ENCODE measurements at places on chromosomes 1 and 21. TPM values are rescaled to one million over a fixed set of nuclear protein-coding genes. Genes with fewer than 3 reads are reported as not detected.

DNA sequence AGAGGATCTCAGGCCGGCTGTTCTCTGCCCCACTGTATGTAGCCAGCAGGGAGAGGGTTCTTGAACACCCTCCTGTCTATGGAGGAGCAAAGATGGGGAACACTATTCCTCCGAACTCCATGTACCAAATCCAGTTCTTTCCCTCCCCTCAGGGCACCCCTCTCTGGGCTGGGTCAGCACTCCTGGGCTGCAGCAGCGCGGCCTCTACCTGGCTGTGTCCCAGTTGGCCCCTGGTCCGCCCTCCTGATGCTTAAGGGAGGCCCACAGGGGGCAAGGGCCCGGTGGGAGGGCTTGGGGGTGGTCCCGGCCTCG, 471 bp upstream of the ADPRS start:
- peak overlapping the region; percentile 67 for H3K27ac ChIP-seq
- H3K4me3 ChIP-seq = peak overlapping the region; percentile 49
- no peak for DNase-seq
- no peaks in the 10 kb centered on the region for H3K27me3 ChIP-seq
- H3K4me1 ChIP-seq = peaks cover 81% of the 10 kb centered on the region

ARHGEF16 gene
- 3.7 TPM for total RNA-seq

- peaks cover 30% of the 10 kb centered on the region for H3K4me1 ChIP-seq
- DNase-seq = no peak
- no peak overlapping the region for H3K27ac ChIP-seq
- H3K4me3 ChIP-seq = no peak overlapping the region
- no peaks in the 10 kb centered on the region for H3K36me3 ChIP-seq
- H3K27me3 ChIP-seq = peaks cover 17% of the 10 kb centered on the region
Observed at GRCh38 chr21:37912616-37913015, 3.6 kb downstream of the KCNJ6 start.

- H3K27ac ChIP-seq = no peak overlapping the region
- H3K4me1 ChIP-seq = no peaks in the 10 kb centered on the region
- no peak overlapping the region for H3K4me3 ChIP-seq
- H3K36me3 ChIP-seq = no peaks in the 10 kb centered on the region
- no peaks in the 10 kb centered on the region for H3K27me3 ChIP-seq
- DNase-seq = no peak
Observed at GRCh38 chr1:157751283-157751682, 25.6 kb downstream of the FCRL2 start.

GRCh38 chr1:201535046-201535918, 3.6 kb upstream of the NAV1 start:
- no peak overlapping the region for H3K27ac ChIP-seq
- peaks cover 35% of the 10 kb centered on the region for H3K4me1 ChIP-seq
- peaks cover 7% of the 10 kb centered on the region for H3K27me3 ChIP-seq
- DNase-seq = no peak

- H3K36me3 ChIP-seq = no peaks in the 10 kb centered on the region
- H3K4me3 ChIP-seq = no peak overlapping the region
- H3K4me1 ChIP-seq = no peaks in the 10 kb centered on the region
- DNase-seq = no peak
Observed at GRCh38 chr1:201385299-201385891, 7.9 kb upstream of the TNNT2 start.

- DNase-seq = no peak
- no peaks in the 10 kb centered on the region for H3K4me1 ChIP-seq
- H3K36me3 ChIP-seq = no peaks in the 10 kb centered on the region
- H3K27ac ChIP-seq = no peak overlapping the region
Observed at GRCh38 chr21:30306884-30307283, 13.2 kb downstream of the KRTAP26-1 start.

GNG4 gene
- 16.2 TPM for total RNA-seq

DNA sequence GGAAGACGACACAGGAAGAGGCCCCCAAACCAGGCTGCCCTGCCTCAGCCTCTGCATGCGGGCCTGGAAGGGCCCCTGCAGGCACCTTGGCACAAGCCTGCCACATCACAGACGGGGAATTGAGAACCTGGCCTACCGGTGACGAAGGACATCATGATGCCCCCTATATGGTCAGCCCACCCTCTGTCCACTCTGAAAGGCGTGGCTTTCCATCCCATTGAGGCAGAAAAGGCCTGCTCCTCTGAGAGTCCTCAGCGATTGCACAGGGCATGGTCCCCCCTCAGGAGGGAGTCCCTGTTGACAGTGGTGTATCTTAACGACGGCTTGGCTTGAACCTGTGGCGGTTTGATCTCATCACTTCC, 11.4 kb downstream of the KRTAP10-1 start:
- no peaks in the 10 kb centered on the region for H3K4me1 ChIP-seq
- no peak overlapping the region for H3K27ac ChIP-seq
- no peak overlapping the region for H3K4me3 ChIP-seq
- DNase-seq = no peak
- no peaks in the 10 kb centered on the region for H3K27me3 ChIP-seq

- no peak for DNase-seq
- no peaks in the 10 kb centered on the region for H3K27me3 ChIP-seq
- no peak overlapping the region for H3K4me3 ChIP-seq
- H3K4me1 ChIP-seq = no peaks in the 10 kb centered on the region
- H3K27ac ChIP-seq = no peak overlapping the region
Observed at GRCh38 chr1:166182281-166182680, 15.5 kb upstream of the FAM78B start.

GRCh38 chr1:37989361-37989930, 376 bp downstream of the SF3A3 start:
- H3K4me3 ChIP-seq = peak overlapping the region; percentile 96
- peaks cover 26% of the 10 kb centered on the region for H3K36me3 ChIP-seq
- DNase-seq = no peak
- H3K27me3 ChIP-seq = no peaks in the 10 kb centered on the region
- H3K27ac ChIP-seq = peak overlapping the region; percentile 71

C1orf115 gene
- total RNA-seq = 10.1 TPM

All from spinal cord (tissue), 10 donors.